CD4-positive, alpha-beta T cell treated with Interleukin-10 for 1 hour (primary cell): ENCODE measurements at places on chromosomes 1 and 21.

- DNase-seq = no peak
These were observed 45.8 kb downstream of the SLC30A7 start for GRCh38 chr1:100941580-100942216.

- DNase-seq = no peak
These were observed at the start of gene ESRRG for GRCh38 chr1:216723274-216723780. ESRRG (minus strand) TSS chr1:216723429; CDS start chr1:216723299, 130 bp downstream.

DNA sequence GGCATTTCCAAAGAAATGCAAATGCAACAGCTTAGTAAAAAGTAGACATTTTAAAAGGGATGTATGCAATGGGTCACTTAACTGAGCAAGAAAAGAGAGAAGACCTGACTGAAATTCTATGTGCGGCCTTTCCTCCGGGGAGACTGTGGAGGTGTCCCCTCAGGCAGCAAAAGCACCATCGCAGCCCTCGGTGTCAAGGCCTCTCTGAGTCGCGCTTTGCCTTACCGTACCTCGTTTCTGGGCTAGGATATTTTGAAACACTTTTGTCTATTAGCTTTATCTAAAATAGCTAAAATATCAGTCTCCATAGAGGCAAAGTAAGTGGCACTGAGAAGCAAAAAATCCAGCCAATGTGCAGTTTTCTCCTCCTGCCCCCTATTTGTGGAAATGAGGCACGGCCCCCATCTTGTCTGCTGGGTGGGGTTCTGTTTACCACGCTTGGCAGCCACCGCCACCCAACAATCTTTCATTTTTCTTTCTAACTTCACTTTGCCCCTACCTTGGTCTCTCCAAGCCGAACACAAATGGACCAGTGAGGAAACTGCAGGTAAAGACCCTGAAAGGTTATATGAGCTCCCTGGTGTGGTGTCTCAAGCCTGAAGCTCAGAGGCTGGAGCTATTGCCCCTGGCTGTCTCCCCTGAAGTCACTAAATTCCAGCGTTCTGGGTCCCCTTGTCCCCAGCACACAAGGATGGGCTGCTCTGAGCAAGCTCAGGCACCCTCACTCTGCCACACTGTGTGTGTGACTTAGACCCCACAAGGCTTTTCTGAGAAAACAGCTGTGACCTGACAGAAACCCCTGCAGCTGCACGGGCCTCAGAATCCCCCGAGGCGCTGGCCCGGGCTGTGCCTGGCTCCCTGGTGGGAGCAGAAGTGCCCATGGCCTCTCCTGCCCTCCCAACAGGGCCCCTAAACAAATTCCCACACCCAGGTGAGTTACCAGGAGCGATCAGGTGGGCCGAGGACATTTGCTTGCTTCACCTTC, 1.6 kb downstream of the CD247 start:
- DNase-seq = peak; percentile 58

- DNase-seq = no peak
These were observed 4.8 kb downstream of the MFSD2A start for GRCh38 chr1:39959651-39960333.

DNA sequence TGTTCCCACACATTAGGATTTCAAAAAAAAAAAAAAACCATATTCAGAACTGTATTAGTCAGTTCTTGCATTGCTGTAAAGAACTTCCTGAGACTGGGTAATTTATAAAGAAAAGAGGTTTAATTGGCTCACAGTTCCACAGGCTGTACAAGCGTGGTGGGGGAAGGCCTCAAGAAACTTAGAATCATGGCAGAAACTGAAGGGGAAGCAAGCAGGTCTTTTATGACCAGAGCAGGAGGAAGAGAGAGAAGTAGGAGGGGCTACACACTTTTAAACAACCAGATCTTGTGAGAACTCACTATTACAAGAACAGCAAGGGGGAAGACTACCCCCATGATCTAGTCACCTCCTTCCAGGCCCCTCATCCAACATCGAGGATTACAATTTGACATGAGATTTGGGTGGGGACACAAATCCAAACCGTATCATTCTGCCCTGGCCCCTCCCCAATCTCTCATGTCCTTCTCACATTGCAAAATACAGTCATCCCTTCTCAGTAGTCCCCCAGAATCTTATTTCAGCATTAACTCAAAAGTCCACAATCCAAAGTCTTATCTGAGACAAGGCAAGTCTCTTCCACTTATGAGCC, 51.8 kb downstream of the POU2F1 start:
- DNase-seq = no peak

- no peak for DNase-seq
These were observed 113.7 kb upstream of the DPYD start for GRCh38 chr1:98034505-98034904.

GRCh38 chr1:213996320-213997037, 8.7 kb downstream of the PROX1 start:
- DNase-seq = no peak

DNA sequence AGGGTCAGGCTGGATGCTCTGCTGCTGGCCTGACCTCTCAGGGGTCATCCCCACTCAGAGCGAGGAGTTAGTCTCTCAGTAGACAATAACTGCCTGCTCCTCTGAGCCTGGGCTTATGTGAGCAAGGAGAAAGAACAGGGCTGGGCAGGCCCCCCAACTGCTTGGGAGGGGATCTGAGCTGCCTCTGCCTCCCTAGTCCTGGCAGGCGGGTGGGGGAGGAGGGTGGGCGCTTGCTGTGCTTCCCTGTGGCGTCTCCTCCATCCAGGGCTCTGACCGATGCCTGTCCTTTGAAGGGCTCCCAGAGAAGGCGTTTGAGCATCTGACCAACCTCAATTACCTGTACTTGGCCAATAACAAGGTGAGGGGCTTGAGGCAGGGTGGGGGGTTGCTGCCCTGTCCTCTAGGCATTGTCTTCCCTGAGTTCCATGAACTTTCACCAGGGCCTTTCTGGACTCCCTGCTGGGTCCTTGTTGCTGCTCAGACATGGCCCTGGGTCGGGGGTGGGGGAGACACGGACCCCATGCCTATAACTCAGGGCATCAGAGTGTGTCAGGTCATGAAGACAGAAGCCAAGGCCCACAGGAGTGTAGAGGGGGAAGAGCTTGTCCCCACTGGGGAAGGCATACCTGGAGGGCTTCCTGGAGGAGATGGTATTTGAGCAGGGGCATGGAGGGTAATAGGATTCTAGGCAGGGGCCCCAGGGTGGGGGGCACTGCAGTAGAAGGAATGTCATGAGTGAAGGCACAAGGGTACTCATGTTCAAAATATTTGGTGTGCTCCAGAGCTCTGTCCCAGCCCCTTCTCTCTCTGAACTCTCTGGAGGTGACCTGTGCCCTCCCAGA, 12.5 kb downstream of the PODN start:
- DNase-seq = no peak

DNA sequence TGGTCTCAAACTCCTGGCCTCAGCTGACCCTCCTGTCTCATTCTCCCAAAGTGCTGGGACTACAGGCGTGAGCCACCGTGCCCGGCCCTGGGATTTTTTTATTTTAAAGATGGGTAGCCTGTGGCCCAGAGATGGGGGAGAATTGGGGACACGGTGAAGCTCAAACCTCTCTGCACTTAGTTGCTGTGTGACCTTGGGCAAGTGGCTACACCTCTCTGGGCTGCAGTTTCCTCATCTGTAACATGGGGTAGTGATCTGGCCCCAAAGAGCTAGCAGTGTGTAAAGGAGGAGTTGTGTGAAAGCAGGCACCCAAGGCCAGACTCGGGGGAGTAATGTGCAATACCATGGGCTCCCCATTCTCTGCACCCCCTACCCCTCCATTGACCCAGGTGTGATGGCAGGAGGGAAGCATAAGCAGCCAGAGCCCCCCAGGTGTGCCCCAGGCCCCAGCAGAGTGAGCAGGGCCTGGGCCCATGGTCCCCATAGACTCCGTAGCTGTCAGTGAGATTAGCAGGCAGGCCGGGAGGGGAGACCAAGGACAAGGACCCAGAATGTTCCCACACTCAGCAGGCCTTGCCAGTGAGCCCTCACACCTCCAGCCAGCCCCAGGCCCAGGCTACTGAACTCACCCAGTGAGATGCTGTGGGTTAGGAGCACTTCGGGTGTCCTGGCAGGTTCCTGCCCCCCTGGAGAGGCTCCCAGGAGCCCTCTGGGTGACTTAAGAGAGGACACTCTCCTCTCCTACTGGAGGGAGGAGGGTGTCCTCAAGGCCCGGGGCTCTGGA, 17.9 kb downstream of the TNFRSF8 start:
- no peak for DNase-seq

GRCh38 chr1:150162582-150162861, 12.8 kb downstream of the PLEKHO1 start:
- DNase-seq = no peak

- DNase-seq = no peak
These were observed 63.2 kb downstream of the PRKAB2 start for GRCh38 chr1:147109041-147109440.

DNA sequence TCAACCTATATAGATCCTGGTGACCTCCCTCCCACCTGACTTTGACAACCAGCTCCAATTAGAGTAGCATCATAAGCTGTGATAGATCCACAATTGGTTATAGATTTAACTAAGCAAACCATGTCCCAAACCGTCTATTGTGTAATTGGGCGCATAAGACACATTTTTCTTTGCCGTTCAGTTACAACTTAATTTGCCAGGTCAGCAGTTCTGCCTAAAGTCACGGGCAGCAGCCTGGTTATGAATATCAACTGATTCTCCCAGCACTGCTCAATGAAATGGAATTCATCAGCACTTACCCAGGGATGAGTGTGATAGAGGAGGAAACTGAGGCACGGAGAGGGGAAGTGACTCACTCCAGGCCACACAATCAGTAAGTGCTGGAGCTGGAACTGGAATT, 73.4 kb downstream of the KLHDC7A start:
- DNase-seq = no peak

DNA sequence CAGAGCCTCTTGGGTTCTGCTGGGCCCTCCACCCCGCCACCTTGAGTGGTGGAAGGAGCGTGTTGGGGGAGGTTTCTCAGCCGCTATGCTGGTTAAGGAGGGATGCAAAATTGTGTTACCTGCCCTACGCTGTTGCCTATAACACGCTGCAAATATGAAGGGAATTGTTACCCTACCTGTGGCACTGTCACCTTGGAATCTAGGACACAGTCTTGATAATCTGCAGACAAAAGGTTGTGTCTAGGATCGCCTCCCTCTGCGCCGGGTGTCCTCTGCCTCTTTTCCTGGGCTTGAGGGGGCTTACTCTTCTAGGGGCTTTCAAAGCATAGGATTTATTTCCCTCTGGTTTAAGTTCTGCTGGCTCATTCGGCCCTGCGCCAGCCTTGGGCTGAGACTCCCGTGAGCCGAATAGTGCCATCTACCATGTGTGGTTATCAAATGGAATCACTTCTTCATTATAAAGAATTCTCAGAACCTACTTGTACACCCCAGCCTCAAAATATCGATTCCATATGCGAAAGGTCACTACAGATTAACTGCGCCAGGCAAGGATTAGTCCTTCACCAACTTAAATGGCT, 697 bp downstream of the SLC22A15 start:
- DNase-seq = no peak

DNA sequence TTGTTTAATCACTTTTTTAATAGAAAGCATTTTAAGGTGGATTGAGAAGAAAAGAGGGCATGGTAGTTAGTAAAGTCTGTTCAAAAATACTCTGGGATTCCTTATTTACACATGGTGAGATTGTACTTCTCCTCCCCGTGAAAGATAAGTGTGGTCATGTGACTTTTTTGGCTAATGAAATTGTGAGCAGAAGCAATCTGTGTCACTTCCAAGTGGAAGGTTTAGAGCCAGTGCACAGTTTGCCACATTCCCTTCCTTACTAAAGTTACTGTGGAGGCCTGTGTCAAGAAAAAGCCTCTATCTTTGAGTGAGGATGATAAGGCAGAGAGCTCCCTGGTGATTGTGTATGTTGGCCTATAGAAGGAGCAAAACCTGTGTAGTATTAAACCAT, 471.3 kb downstream of the OMA1 start:
- no peak for DNase-seq

DNA sequence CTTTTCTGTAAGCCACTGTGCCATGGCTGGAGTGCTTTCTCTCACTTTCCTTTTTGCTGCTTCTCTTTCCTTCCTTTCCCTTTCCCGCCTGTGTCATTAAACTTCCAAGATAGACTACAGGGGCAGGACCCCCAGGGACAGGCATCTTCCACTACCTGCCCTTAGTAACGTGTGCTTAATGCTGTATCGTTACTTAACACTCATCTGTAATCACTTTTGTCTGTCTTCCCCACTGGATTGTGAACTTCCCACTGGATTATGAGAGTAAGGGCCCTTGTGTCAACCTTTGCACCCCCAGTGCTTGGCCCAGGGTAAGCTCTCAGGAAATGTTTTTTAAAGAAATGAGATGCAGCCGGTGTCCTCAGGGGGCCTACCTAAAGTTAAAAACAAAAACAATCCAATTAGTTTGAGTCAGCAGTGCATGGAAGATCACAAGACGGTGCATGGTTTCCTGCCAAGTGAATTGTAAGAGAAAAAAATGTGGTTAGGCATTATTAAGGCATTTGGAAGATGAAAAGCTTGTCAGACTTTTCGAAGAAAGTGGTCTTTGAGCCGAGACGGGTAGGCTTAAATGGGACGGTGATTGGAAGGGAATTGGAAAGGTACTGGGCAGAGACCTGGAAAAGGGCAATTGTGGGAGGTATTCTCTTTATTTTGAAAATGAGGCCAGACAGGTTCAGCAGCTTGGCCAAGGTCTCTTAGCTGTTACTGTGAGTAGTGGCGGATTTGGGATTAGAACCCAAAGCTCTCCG, 958 bp downstream of the LYPLAL1 start:
- DNase-seq = peak; percentile 44

- no peak for DNase-seq
These were observed 3.2 kb upstream of the KIAA0040 start for GRCh38 chr1:175195798-175196197.

DNA sequence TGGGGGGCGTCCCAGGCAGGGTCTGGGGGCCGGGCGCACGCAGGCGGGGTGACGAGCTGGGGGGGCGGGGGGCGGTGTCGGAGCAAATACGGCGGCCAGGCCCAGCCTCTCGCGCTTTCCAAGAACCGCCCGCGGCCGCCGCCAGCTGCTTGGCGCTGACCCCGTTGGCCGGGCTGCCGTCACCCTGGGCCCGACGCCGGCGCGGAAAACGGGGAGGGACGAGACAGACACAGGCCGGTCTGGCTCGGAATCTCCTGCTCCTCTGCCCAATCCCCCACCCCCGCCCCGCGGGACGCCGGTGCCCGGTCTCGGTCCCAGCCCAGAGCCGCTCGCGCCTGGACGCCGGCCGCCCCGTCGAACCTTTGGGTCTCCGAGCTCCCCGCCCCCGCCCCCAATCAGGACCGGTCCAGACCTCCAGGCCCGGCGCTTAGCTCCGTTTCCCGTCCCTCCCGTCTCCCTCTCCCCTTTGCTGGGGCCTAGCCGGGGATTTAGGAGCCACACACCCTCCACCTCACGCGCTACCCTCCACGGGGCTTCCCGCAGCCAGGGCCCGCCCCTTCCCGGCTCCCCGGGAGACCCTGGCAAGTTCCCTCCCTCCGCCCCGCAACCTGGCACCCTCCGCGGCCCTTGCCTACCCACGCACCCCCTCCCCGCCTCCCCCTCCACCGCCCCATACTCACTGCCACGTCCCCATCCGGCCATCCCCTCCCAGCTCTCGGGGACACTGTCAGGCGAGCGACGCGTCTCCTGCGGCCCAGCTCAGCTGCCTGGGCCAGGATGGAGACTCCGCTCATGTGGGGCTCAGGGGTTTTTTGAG, 800 bp upstream of the MMP23B start:
- DNase-seq = peak; percentile 69

GRCh38 chr1:111907321-111907720, 82.1 kb downstream of the KCND3 start:
- DNase-seq = no peak

- DNase-seq = no peak
These were observed 23.1 kb upstream of the IGSF5 start for GRCh38 chr21:39721885-39722284.
